Mononuclear cell (primary cell): ENCODE measurements at places on chromosomes 5 and 9. TPM values are rescaled to one million over a fixed set of nuclear protein-coding genes. Genes with fewer than 3 reads are reported as not detected.

The PCDHA8 gene
- total RNA-seq, result not detected

The NDUFS4 gene
- 28.7 TPM for total RNA-seq

The LCN9 gene
- total RNA-seq, result not detected

The GRXCR2 gene
- not detected for total RNA-seq

The PIP5K1B gene
- total RNA-seq, result 1.5 TPM

The NUP188 gene
- 34.9 TPM for total RNA-seq

The SLC36A1 gene
- 4.0 TPM for total RNA-seq

The PLPP1 gene
- total RNA-seq, result 7.2 TPM
